ENCODE measurements at places on chromosomes 12 and 14.

- no peak for DNase-seq
These were observed 866 bp downstream of the NPFF start for GRCh38 chr12:53506450-53506785.

GRCh38 chr14:98368221-98368620, 903.8 kb downstream of the BCL11B start:
- DNase-seq: no peak

DNA sequence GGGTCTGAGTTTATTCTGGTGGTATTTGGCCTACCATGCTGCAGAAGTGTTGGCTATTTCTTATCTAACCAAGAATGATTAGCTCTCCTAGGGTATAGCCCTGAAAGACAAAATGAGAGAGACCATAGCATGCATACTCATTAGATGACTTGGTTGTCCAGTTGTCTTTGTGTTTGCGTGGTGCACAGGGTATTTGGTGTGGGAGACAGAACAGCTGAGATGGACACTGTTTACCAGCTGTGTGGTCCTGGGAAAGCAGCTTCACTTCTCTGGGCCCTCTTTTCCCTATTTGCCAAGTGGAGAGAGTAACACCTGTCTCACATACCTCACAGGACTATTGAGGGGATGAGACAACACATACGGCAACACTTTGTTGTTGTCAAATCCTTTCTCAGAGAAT, 95.6 kb downstream of the SLC8A3 start:
- no peak for DNase-seq

DNA sequence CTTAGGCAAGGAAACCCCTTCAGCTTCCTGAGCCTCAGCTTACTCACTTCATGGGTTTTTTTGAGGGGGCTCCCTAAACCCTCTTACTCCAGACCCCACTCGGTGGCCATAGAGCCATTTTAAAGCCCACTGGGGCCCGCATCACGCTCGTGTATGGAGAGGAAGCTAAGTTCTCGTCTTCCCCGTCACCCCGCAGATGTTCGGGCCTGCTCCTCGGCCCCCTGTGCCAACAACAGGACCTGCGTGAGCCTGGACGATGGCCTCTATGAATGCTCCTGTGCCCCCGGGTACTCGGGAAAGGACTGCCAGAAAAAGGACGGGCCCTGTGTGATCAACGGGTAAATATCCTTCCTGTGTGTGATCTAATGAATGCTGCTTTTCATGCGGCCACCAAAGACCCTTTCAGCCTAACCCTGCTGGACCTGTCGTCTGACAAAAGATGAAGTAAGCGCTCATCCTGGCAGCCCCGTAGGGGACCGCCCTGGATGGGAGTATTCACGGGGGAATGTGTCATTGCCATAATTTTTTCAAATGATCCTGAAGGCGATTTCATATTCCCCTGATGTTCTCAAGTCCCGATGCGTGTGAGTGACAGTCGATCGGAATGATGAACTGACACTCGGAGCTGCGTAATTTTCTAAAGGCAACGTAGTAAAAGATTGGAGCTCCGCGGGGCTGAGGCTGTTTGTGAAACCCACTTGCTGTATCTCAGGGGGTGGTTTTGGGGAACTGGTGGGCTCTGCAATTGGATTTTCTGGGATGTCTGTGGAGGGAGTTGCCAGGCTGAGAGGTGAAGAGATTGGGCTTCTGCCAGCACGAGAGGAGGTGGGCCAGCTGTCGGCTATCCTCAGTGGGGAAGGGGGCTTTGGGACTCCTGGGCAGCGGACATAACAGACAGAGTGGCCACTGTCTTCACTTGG, 5.4 kb downstream of the DLK1 start:
- no peak for DNase-seq

- no peak for DNase-seq
These were observed 3.9 kb downstream of the AJUBA start for GRCh38 chr14:22978487-22978837.

DNA sequence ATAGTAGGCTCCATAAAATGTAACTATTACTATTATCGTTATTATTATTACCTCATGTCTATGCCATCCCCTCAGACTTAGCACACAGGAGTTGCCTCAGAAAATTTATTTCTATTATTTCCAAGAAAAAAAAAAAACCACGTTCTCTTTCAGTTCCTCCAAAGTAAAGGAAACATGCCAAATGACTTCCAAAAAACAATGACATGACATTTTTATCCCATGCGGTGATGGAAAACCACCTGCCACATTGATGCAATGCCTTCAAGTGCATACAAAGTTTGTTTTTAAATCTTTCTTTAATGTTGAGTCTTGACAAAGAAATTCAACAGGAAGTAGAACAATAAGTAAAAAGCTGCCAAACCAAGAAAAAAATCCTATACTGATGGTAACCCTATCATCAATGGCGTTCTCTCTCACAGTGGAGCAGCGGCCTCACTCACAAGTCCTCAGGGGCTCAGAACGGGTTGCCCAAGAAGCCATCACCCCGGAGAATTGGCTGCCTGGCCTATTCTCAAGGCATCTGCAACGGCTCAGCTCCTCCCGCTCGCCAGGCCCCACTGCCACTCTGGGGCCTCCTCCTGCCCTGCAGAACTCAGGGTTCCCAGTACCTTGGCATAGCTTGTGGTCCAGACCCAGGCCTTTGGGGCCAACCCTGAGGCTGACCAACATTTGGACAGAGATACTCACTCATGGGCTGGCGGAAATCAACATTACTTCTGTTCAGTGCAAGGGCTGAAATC, 51.9 kb downstream of the SERPINA3 start:
- no peak for DNase-seq

GRCh38 chr14:75459099-75459741, 31.4 kb downstream of the JDP2 start:
- DNase-seq: no peak

- no peak for DNase-seq
These were observed 360.5 kb downstream of the FUT8 start for GRCh38 chr14:65772921-65773574.
